ENCODE measurements at places on chromosomes 16 and 17.

GRCh38 chr17:63842173-63842539, 329 bp downstream of the SMARCD2 start:
- DNase-seq, result no peak

DNA sequence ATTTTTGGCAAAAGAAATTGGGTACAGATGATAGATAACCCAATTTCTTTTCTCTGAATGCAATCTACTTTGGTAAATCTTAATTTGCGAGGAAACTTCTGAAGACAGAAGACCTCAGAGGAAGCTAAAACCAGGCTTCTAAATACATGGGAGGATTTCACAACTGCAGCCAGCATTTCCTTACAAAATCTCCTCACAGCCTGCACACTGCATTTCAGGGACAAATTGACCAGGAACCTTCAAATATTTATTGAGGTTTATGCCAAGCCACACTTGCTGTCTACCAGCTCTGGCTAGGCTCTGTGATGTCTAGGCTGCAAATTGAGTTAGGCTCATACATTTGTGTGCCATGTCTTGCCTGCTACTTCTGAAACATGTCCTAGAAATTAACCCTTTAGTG, 167.3 kb upstream of the CDH5 start:
- no peak for DNase-seq

DNA sequence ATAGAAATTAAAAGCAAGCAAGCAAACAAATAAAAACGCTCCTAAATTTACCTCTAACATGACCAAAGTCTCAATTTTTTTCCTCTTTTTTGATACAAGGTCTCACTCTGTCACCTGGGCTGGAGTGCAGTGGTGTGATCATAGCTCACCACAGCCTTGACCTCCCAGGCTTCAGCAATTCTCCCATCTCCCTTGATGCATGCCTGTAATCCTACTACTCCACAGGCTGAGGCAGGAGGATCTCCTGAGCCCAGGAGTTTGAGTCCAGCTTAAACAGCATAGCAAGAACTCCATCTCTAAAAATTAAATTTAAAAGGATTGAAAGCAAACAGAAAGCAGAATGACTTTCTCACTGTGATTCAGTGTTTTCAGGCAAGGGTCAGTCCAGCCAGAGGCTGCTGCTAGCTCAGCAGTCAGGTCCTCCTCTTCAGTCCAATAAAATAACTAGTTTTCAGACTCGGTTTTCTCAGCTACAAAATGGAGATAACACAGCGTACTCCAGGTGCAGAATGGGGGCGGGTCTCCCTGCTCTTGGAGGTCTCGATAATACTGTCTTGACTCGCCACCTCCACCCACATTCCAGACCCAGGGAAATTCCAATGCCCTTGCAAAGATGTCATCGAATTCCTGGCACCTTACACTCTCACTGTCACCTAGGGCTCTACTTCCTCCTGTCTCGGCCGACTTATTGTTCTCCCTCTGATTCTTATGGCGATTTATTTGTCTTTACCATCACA, 20.7 kb upstream of the MRTFB start:
- DNase-seq, result no peak

DNA sequence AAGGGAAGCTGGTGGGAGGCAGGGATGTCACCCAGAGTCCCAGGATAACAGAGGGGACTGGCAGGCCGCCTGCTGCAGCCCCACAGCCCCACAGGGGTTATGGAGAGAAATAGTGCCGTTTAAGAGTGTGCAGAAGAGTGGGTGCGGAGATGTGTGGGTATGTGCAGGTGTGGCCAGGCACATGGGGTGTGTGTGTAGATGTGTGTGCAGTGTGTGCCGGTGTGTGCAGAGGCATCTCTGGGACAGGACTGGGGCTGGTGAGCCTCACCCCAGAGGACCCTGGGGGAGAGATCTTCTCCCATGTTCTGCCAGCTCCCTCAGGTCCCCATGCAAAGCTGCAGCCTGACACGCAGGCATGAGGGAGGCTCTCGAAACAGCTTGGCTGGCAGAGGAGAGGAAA, 157.4 kb downstream of the RBFOX3 start:
- no peak for DNase-seq

DNA sequence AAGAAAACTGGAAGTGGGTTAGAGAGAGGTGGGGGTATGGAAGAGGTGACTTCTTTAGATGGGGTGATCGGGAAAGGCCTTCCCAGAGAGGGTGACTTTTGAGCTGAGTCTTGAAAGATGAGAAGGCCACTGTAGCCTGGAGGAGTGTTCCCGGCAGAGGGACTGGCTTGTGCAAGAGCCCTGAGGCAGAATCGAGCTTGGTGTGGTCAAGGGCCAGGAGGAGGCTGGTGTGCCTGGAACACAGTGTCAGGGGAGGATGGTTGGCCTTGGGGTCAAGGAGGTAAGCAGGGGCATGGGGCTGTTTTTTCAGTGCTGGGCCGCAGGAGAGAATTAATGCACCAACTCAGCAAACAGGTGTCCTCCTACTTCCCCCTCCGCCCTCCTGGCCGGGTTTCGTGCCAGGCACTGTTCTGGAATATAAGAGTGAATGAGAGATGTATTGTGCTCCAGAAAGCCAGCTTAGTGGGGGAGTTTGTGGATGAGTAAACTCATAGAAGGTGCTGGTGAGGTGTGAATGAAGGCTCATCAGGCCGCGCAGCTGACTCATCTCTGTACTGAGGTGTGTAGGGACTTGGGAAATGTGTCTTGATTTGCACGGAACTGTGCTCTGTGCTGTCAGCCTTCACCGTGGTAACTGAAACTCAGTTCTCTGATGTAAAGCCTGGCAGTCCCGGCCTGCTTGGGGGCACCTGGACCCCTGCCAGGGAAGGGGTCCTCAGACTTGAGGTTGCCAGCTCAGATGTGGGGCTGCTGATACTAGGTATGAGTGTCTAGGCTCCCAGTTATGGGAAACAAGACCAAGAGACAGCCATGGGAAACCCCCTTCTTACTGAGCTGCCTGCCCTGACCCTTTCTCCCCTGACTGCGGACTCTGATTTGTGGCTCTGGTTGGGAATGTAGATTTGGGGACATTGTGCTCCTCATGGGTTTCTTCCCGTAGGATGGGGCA, 15.3 kb downstream of the KSR1 start:
- no peak for DNase-seq

DNA sequence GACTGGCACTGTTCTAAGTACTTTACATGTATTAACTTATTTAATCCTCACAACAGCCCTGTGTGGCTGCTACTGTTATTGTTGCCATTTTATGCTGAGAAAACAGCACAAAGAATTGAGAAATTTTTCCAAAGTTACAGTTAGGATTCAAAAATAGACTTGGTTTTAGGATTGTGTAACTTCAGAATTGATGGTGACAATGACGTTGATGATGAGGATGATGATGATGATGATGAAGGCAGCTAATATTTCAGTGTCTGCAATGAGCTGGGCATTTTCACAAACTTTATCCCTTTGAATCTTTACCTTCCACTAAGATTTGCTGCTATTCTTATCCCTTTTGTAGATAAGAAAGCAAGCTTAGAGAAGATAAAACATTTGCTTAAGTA, 22.1 kb downstream of the PRKCB start:
- DNase-seq, result no peak

DNA sequence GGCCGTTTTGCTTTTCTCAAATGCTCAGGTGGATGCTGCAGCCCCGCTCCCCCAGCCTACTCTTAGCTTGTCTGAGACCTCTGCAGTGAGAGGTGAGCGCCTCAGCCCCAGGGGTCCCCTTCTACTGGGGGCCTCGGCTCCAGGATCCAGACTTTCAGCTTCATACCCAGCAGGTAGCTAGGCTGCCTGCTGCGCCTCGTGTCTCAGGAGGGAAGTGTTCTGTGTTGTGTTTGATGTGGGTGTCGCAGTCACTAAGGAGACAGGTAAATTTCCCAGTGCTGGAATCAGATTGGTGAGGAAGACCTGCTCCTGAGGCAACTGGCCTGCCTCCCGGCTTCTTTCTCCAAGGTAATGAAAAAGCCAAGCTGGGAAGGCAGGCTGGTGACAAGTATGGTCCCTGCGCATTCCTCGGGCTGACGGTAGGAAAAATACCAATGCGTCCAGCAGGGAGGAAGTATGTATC, 604.0 kb upstream of the SALL1 start:
- no peak for DNase-seq

- DNase-seq, result no peak
These were observed 179.2 kb downstream of the IRF8 start for GRCh38 chr16:86078121-86078600.

DNA sequence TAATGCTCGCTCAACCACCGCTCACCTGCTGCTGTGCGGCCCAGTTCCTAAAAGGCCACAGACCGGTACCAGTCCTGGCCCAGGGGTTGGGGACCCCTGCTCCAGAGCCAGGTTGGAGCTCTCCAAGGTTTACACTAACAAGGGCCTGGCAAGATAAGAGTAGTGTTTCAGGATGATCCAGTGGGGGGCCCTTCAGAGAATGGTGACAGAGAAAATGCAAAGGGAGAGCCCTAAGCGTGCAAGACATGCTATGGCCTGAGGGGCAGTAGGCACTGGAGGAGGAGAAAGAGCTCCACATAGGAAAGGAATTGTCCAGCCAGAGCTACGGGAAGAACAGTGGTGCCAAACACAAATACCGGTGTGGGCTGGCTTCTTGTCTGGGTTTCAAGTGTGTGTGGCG, 233.4 kb downstream of the STX8 start:
- no peak for DNase-seq

- peak; percentile 71 for DNase-seq
These were observed 5.3 kb downstream of the NEURL4 start for GRCh38 chr17:7323731-7324437.

DNA sequence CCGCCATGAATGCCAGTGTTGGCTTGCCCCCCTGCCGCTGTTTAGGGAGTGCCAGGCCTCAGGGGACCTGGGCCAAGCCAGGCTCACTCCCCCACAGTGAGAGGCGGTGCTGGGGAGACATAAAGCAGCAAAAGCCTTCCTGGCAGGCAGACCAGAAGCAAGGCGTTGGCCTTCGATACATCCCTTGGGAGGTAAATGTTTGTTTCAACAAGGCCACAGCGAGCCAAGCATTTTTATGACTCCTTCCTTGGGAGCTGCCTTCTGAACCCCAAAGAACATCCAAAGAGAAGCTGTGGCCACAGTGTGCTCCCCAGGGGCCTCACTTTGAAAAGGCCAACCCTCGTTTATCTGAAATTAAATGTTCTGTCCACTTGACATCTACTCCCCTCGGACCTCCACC, 119.7 kb upstream of the CIBAR2 start:
- DNase-seq, result no peak

DNA sequence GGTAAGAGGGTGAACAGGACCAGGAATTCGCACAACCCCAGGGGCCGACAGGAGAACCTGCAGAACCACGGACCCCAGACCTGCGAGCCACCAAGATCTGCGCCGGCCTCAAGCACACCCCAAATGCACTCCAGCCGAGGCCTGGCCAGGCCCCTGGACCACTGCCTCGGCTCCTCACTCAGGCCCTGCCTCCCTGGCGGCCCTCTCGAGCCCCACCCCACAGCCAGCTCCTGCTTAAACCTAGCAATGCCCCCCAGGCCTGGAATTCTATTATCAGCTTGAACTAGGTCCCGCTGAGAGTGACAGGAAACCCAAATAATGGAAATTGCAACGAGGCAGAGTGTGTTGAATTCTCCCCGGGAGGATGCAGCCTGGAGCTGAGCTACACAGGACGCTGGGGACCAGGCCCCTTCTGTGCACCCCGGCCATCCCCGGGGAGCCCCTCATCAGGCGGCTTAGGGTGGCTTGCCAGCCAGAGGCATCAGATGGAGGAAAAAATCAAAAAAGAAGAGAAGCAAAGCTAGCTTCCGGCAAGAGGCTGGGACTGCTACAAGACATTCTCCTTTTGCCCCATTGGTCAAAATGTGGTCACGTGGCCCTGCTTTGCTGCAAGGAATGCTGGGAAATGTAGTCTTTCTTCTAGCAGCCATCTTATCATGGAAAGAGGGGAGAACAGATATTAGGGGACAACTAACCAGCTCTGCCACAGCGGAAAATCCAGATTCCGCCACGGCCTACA, 2.4 kb upstream of the ENPP7 start:
- peak; percentile 78 for DNase-seq

- no peak for DNase-seq
These were observed 79.5 kb downstream of the TIMM22 start for GRCh38 chr17:1076299-1076981.

DNA sequence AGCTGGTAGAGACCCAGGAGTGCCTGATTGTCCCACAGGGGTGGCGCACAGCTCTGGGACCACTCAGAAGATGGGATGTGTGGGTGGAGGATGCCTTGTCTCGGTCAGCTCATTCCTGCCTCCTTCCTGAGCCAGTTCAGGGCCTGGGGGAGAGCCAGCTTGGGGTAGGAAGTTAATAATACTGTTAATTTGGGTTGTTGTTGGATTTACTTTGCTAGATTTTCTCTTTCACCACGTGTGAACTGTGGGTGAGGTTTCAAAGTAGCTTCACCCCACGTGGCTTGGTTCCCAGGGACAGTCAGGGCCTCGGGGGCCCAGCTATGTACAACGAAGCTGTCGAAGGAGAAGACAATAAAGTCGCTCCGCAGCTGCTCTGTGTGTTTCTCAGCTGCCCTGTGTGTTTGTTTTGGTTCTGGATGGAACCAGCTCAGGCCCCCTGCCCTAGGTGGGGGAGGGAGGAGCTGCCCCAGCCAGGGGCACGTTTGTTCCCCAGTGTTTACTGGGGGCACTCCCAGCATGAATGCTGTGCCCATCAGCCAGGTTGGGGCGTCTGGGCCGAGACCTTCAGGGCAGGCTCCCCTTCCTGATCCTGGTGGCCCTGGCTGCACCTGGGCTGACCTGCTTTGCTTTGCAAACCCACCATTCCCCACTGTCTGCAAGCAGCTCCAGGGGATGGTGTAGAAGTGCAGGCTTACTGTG, 2.3 kb downstream of the NUDT16L1 start:
- no peak for DNase-seq

GRCh38 chr16:72979974-72980373, 68.0 kb downstream of the ZFHX3 start:
- DNase-seq, result no peak

- no peak for DNase-seq
These were observed 54.9 kb upstream of the TOB1 start for GRCh38 chr17:50920891-50921586.

DNA sequence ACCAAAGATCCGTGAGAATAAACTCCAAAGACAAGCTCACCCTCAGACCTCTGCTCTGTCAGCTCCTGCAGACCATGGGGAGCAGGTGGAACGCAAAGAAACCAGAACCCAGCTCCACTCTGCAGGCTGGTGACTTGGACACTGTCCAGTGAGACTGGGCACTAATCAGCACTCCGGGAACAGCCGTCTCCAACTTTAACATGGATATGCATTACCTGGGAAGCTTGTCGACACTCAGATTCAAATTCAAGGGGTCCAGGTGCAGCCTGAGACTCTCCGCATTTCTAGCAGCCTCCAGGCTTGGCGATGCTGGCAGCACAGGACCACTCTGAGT, 9.1 kb downstream of the SLX4 start:
- no peak for DNase-seq
